ENCODE measurements at places on chromosomes 4 and X.

DNA sequence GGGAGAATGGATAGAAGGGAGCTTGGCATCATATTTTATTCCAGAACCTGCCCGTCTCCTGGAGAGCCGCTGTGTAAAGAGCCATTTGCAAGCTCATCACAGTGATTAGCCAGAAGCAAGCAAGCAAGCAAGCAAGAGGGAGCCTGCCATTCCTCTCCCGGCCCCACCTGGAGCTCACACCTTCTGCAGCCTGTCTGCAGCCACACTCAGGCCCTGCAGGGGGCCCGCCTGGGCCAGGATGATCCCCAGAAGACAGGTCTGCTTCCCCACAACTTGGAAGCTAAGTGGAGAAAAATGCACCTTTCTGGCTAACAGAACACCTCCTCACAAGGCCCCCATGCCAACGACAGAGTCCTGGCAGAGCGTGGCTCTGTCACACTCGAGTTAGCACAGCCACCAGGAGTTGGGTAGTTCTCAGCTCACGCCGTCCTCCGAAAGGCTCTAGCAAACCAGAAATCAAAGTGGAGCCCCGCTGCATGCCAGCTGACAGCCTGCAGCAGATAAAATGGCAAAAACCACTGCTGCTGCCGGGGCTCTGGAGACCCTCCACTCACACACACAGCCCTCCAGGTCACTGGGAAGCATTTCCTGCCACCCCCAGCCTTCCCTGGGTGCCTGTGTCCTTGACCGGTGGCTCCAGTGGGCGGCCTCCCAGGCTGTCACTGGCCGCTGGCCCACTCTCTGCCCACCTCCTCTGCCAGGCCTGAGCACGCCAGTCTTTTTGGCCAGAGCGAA lies 54.9 kb downstream of the DCTD start:
- DNase-seq, result no peak

GRCh38 chr4:122017296-122017695 lies 65.4 kb upstream of the TRPC3 start:
- DNase-seq, result no peak

GRCh38 chr4:145815027-145815612 lies 123.5 kb downstream of the ZNF827 start:
- DNase-seq, result no peak

- no peak for DNase-seq
Measured at GRCh38 chr4:145299380-145300076, 119.1 kb upstream of the OTUD4 start.

GRCh38 chrX:2462780-2463179 lies 38.0 kb downstream of the DHRSX start:
- no peak for DNase-seq

DNA sequence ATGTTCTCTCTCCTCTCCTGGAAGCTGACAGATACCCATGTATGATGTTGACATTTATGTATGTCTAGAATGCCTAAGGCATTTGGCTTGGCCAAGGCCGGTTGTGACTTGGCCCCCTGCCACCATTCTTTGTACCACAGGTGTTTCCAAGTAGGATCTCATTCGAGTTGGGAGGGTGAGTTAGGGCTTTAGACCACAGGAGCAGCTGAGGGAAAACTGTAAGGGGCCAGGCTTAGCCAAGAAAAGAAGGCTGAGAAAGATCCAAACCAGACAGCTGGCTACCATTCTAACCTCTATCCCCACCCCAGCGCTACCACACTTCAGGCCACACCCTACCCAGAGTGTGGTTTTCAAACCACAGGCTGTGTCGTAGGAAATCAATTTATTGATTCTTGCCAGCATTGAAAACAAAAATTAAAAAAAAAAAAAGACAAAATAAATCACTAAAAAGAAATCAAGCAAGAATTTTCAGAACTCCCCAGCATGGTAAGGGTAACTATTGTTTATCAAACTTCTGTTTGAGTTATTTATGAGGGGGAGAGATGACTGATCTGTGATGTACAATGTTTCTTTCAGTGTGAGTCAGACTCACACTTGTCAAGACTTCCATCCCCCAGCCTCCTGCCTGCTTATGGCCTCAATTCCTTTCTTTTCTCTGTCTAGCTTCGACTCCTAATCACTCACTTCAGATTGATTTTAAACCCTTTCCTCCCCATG lies 9.9 kb downstream of the TMSB4X start:
- peak; percentile 37 for DNase-seq

DNA sequence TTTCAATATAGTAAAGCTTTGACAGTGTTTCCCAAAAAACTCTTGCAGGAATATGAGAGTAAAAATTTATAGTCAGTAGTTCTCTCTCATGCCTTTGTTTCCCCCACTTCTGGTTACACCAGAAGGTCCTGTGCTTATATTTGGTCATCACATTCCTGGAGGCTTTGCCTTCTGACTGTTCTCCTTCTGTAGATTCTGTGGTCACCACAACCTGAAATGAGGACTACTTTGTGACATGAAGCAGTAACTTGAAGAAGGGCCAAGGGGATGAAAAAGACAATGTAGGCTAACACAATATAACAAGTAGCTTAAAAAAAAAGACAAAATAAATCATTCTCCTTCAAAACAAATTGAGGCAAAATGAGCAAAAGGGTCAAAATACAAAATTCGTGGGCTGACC lies 366.2 kb upstream of the NR3C2 start:
- DNase-seq, result no peak

GRCh38 chr4:38050560-38051350 lies 90.6 kb downstream of the PTTG2 start:
- no peak for DNase-seq

DNA sequence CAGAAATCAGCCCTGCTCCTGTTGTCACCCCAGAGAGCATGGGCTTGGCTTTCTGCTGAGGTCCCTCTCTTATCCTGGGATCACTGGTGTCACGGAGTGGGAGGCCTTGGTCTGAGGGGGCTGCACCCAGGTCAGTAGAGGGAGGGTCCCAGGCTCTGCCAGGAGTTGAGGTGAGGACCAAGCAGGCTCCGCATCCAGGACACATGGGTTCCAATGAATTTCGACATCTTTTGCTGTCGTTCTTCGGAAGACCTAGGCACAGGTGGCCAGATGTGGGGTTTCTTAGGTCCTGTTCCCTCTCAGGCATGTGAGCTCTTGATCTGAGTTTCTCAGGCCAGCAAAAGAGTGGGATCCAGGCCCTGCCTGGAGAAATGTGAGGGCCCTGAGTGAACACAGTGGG lies 10.0 kb downstream of the MAGEA4 start:
- no peak for DNase-seq

DNA sequence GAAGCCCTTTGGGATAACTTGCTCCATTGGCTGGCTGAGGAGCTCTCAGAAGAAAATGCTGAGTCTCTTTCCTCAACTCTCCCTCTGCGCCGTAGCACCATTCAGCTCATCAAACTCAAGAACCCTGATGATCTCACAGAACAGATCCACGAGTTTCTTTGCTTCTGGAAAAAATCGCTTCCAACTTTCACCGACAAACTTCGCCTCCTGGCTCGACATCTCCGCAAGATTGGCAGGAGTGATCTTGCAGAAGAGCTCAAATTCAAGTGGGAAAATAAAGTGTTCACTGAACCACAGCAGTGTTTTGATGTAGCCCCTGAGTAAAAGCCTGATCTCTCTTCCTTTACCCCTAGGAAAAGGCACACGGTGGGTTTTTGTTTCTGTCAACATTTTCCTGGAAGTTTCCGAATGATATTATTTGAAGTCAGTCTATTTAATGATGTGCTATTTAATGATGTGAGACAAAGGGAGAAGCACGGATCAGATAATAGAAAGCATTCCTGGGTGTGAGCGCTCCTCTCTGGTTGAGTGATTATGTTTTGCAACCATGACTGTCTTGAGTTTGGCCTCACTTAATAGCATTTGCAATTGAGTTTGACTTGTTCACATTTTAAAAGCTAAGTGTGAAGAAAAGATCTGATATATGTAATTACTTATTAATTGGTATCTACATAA lies 62.2 kb downstream of the DTHD1 start:
- DNase-seq, result no peak

- DNase-seq, result no peak
Measured at GRCh38 chr4:144355811-144356757, 215.6 kb upstream of the GYPA start.

- no peak for DNase-seq
Measured at GRCh38 chr4:1373892-1374705, 27.1 kb downstream of the UVSSA start.

DNA sequence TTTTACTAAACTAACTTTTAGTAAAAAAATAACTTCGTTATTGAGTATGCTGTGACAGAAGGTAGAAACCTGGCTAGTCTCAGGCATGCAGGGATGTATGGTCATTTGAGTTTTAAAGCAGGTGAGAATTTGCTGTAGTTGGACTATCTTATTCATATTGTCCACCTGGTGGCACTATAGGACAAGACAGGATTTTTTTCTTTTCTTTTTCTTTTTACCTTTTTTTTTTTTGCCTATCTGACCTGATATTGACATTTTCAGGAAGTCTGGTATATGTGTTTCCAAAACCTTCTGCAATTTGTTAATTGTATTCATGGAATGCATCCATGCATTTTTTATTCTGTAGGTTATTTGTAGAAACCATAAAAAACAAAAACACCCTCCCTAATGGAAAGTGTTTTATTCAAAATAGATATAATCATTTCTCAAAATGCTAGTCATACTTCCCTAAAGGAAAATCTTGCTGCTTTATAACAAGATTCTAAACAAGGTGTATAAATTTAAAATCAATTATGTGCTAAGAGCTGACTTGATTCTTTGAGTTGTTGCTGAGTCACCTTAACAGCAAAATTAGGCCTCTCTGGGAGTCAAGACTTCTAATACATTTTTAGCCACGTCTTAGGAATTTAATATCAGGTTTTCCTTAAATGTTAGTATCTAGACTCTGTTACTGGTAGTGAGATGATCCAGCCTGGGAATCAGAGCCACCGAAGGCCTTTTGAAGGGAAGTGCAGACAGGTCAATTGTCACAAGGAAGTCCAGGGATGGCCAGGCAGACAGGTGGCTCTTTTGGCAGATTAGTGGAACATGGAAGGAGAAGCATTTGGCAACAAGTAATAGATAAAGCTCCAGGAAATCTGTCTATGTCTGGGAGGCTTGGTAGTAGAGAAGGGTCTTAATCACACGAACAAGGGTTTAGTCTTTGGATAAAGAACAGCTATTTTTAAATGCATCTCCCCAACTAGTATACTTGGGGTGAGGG lies 201.3 kb upstream of the GNPDA2 start:
- DNase-seq, result no peak

- DNase-seq, result peak; percentile 5
Measured at GRCh38 chrX:154123241-154124219, 20.5 kb upstream of the OPN1LW start.

DNA sequence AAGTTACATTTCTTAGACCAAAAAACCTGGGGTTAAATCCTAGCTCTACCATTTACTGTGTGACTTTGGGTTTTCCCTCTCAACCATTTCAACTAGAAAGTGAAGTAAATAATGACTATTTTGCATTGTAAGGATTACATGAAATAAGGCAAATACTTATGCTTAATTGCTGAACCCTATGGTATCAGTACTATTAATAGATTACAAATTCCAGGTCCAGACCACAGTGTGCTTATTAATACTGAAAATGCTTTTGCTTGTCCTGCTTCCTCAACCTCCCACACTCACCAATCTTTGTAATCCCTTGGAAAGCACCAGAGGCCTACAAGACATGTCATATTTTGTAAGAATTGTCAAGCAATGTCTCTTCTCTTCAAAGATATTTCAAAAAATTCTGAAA lies 456.5 kb downstream of the SPOCK3 start:
- no peak for DNase-seq

DNA sequence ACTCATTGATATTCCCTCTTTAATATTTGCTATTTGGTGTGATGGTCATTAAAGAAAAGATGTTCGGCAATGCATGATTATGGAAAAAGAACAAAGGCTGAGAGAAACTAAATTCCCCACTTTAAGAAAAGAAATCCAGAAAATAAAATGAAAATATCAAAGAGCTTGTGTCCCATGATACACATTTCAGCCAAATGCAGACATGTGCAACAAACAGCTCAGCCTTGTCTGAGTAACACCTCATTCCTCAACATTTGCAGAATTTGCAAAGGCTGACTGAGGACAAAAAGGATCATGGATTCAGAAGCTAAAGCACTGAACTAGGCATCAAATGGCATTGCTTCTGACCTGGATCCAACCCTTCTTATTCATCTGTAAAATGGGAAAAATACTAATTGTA lies 281.0 kb downstream of the RAB28 start:
- DNase-seq, result no peak

GRCh38 chr4:184238072-184238745 lies 20.5 kb upstream of the ENPP6 start:
- DNase-seq, result no peak

- no peak for DNase-seq
Measured at GRCh38 chrX:14798805-14799397, 74.0 kb downstream of the FANCB start.

DNA sequence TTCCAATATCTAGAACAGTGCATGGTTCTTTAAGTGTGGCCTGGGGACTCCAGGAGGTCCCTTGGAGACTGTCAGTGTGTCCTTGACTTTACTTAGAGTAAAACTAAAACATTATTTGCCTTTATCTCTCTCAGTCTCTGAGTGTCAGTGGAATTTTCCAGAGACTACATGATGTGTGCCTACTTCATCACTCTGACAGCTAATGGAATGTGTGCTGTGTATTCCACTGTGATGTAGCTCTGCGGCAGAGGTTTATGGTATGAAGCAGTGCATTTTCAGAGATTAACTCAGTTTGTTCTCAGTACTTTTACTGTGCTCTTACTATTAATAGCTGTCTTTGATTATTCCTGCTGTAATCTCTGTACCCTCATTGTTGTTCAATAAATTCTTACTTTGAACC lies 85.6 kb downstream of the MANBA start:
- no peak for DNase-seq

DNA sequence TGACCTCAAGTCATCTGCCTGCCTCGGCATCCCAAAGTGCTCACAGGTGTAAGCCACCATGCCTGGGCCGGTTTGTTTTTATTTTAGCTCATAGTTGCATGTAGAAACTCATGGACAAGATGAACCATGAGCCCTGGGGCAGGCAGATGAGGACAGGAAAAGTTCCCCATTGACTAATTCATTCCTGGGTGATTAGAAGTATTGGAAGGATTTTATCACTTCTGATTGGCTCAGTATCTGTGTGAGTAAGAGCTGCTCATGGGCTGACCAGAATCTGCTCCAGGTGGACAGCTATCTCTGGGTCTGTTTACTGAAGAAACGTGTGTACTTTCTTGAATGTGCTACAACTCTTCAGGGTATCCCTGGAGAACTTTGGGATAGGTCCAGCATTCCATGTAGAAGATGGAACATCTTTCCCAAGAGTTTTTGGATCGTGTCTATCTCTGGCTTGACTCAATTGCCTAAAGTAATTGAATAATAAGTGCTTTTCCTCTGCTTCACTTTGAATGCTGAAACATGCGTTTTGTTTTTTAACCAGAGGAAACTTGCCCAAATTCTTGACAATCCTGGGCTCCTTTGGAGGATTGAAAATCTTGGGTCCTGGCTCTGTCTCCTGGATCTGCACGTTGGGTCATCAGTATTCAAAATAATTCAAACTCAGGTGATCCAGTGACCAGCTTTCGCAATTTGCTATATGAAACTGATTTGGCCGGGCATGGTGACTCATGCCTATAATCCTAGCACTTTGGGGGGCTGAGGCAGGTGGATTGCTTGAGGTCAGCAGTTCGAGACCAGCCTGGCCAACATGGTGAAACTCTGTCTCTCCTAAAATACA lies 88.6 kb upstream of the DHRSX start:
- no peak for DNase-seq

Measured in activated T-helper 1 cell treated with Interleukin-2 at 50 U/mL for 16 hours (primary cell).